ENCODE measurements at places on chromosomes 13 and 19.
A peak's percentile ranks its signal among the peaks of the same experiment; 100 is the strongest.

- DNase-seq: peak; percentile 9
Observed at GRCh38 chr13:51153527-51153926, 42.5 kb upstream of the C13orf42 start.

- peak; percentile 55 for DNase-seq
Observed at GRCh38 chr19:20078581-20079031, 806 bp downstream of the ZNF90 start.

- DNase-seq: no peak
Observed at GRCh38 chr19:55644842-55645511, 1.5 kb downstream of the ZNF581 start.

- no peak for DNase-seq
Observed at GRCh38 chr19:47075941-47076340, 27.5 kb upstream of the TMEM160 start.

DNA sequence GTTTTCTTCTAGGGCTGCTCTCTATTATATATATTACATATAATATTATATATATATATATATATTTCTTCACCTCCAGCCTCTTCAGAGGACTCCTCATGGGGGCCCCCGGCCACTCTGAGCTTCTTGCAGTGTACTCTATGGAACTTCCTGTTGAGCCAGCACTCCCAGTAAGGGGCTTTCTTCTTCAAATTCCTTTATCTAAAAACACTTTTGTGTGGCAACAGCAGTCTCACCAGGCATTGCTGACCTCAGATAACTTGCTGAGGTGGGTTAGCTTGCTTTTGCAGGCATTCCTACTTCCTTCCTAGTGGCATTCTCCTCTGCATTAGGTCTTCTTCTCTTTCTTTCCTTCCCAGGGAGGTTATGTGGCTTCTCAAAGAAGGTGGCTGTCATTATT, 381.5 kb downstream of the MYO16 start:
- peak; percentile 2 for DNase-seq

- DNase-seq: no peak
Observed at GRCh38 chr19:19445911-19446361, 40.5 kb downstream of the GATAD2A start.

DNA sequence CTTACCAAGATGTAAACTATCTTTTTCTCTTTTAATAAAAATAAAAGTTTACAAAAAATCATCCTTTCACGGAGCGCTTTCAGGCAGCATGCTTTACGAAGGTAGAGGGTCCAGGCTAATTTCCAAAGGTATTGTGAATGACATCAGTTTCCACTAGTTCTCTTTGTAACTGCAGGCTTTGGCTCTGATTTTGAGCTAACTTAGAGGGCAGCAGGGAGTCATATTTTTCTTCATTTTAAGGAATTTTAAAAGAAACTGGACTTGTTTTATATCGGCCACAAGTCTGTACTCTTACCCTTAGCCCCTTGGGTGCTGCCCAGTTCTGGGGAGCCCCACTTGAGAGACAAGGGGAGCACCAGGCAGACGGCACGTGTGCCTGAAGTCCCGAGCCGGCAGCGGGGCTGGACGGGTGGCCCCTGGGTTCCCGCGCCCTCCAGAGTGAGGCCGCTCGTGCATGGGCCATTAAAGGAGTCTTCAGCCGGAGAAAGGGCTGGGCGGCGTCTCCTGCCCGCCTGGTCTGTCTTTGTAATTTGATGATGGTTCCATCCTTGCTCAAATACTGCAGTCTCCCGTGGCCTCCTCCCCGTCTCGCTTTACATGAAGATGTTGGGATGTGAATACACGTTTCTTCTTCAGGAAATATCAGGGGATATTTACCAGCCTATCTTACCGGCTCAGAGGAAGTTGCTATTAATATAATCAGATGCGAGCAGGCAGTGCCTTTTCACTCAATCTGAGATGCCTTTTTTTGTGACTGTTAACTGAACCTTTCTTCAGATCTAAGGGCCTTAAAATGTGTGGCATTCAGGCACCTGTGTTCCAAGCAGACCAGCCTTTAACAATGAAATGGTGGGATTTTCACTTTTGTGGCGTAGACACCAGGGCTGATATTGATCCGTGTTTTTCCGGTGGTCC, 67.4 kb downstream of the GGACT start:
- DNase-seq: no peak

DNA sequence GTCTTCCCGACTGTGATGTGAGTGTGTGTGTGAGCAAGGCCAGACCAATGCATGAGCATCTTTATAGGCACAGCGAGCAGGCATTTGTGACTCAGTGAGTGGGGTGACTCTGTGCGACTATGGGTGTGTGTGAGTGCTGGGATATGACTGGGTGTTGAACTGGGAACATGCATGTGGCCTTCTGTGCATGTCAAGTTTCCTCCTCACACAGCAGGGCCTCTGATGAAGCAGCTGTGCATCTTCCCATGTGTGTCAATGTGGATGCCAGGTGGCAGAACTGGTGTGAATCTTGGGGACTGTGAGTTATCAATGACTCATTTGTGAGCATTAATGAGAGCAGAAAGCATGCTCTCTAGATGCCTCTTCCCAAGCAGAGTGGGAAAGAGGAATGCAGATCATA, 12.1 kb upstream of the LGALS14 start:
- DNase-seq: no peak

DNA sequence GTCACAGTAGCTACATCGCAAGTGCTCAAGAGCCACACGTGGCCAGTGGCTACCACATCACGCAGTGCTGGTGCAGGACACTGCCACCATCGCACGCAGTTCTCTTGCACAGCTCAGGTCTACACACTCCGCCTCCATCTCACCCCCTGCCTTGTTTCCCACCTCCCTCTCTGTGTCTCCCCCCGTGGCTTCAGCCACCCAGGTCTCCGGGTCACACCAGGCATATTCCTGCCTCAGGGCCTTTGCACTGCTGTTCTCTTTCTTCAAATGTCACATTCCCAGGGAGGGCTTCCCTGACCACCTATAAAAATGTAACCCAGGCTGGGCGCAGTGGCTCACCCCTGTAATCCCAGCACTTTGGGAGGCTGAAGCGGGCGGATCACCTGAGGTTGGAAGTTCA, 10.6 kb downstream of the CCDC8 start:
- no peak for DNase-seq

GRCh38 chr13:74206061-74206561, 71.9 kb upstream of the KLF12 start:
- peak; percentile 75 for DNase-seq

DNA sequence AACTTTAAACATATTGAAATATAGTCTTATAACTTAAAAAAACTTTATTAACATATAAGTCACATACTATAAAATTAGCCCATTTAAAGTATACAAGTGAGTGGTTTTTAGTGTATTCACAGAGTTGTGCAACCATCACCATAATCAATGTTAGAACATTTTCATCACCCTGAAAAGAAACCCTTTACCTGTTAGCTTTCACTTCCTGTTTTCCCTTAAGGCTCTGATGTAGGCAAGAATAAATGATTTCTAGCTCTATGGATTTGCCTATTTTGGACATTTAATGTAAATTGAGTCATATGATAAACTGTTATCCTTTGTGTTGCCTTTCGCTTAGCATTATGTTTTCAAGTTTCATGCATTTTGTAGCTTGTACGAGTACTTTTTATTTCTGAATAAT, 15.6 kb downstream of the ZNF568 start:
- DNase-seq: no peak

DNA sequence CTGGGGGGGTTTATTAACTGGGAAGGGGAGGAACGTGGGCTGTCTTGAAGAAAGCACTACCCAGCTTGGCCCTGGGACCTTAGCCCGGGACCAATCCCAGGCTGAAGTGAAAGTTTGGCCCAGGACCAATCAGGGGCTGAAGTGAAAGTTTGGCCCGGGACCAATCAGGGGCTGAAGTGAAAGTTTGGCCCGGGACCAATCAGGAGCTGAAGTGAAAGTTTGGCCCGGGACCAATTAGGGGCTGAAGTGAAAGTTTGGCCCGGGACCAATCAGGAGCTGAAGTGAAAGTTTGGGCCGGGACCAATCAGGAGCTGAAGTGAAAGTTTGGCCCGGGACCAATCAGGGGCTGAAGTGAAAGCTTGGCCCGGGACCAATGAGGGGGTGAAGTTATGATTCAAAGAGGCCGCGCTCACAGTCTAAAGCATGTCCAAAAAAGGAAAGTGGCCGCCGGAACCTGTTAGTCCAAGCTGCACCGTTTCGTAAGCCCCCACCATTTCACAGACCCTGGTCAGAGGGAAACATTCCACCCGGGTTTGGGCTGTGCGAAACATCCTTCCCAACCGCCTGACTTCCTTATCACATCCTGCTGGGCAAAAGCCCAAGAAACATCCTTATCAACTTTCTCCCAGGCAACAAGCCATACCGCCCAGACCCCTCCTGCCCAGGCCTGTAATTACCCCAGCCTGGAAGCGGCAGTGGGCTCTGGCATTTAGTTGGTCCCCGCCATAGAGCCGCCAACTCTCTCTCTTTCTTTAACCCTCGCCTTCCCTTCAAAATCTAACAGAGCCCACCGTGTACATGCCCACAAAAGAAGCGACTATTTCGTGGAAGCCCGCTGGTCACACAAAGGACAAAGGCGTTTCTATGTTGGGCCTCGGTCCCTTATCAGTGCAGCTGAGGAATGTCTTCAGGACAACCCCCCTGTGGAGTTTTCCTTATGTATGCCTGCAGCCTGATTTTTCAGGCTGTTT, 1.1 kb downstream of the ZNF850 start:
- DNase-seq: peak; percentile 94

DNA sequence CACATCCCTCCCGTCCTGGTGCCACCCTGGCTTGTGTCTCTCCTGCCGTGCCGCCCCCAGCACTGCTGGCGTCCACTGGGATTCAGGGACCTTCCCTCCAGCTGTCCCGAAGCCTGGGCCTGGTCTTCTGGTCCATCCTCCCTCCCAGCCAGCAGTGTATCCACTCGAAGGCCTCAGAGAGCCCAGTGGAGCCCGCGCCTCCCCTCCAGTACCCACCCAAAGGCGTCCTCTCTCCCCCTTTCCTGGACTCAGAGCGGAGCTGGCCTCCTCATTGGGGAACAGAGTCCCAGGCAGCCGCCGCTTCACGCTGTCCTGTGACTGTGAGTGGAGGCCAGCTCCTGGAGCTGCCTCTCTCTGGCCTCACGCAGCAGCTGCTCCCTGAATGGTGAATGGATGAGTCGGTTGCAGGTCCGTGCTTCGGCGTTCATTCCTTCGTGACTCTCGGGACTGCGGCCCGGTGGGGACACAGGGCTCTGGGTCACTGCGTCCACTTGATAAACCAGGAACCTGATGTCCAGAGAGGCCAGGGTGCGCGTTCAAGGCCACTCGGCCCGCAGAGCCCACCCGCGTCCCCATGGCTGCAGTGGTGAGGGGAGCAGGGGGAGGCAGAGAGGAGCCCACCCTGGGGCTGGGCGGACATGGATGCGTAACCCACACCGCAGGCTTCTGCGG, 12.1 kb downstream of the ONECUT3 start:
- no peak for DNase-seq

GRCh38 chr13:32354040-32354439, 38.7 kb downstream of the BRCA2 start:
- no peak for DNase-seq
